ENCODE measurements at places on chromosomes 4 and X. TPM values are rescaled to one million over a fixed set of nuclear protein-coding genes. Genes with fewer than 3 reads are reported as not detected.

- no peak for DNase-seq
Observed at GRCh38 chr4:62399242-62399641, 1199.1 kb downstream of the ADGRL3 start.

DNA sequence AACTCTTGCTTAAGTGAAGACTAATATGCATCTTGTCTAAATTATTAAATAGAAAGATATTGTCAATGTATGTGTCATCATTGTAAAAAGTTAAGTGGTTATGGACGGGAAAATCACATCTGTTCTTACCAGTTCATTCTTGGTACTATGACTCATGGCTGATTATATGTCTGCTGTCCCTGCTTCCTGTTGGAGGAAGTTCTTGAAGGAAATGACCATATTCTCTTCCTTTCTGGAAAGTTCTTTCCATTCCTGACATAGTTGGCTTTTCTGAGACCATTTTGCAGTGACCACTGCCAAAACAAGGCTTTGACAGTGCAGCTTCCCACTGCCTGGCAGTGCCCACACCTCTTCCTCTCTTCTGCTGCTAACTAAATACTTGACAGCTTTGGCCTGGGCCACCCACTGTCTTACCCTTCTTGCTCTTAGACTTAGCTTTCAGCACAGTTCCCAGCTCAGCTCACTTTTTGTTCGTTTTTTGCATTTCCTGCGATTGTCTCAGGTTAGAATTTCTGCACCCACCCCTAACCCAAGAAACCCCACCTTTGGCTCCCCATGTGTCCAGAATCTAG is 13.2 kb upstream of the CLDN24 start:
- DNase-seq: no peak

- no peak for DNase-seq
Observed at GRCh38 chr4:171636606-171637005, 176.6 kb upstream of the GALNTL6 start.

DNA sequence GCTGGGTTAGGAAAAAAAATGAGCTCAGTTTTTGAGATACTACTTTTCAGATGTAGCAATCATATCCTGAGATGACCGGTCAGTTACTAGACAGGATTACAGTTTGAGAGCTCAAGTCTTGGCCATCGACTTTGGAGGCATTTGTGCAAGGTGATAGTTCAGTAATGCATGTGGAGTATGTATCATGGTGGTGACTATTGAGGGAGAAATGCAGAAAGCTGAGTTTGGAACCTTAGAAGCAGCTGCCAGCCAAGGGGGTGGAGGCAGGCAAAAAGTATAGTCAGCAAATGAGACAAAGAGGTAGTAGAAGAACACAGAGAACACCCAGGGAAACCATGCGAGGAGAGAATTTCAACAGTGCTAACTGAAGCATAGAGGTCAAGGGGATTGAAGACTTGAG is 48.7 kb upstream of the SLC4A4 start:
- DNase-seq: peak; percentile 98

DNA sequence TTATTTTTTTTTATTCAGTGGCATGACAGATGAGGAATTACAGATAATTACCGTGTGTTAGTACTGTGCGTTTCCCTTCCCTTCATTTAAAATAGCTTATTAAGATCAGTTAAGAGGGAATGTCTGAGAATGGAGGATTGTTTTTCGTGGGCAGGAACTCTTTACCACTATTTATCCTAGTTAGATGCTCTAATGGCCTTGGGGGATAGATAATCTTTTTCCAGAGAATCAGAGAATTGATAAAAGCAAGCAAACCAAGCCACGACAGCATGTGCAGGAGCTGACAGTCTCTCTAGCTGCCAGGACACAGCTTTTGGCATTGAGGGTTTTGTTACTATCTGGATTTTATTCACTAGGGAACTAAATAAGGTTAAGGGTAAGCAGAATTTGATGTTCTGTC is 128.7 kb downstream of the DCLK2 start:
- no peak for DNase-seq

DNA sequence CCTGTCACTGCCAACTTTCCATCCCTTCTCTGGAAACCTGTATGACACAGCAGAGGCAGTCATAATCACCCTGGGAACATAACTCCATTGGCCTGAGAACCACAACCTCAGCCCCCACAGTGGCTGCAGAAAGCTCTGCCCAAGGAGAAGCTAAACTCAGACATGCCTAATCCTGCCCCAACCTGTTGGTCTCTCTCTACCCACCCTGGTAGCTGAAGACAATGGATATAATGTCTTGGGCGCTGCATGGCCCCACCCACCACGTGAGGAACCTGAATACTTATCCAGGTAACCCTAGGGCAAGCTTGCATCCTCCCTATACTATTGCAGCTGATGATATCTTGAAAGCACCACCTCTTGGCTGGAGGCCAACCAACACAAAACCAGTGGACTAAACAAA is 225.2 kb downstream of the TEX13C start:
- no peak for DNase-seq

- DNase-seq: no peak
Observed at GRCh38 chr4:7939377-7940108, at the start of gene AFAP1. TSS of gene AFAP1 (minus strand) at chr4:7939861. CDS start at chr4:7872078, 67,783 bp downstream.

GRCh38 chr4:4524364-4524763 is 17.5 kb downstream of the STX18 start:
- no peak for DNase-seq

DNA sequence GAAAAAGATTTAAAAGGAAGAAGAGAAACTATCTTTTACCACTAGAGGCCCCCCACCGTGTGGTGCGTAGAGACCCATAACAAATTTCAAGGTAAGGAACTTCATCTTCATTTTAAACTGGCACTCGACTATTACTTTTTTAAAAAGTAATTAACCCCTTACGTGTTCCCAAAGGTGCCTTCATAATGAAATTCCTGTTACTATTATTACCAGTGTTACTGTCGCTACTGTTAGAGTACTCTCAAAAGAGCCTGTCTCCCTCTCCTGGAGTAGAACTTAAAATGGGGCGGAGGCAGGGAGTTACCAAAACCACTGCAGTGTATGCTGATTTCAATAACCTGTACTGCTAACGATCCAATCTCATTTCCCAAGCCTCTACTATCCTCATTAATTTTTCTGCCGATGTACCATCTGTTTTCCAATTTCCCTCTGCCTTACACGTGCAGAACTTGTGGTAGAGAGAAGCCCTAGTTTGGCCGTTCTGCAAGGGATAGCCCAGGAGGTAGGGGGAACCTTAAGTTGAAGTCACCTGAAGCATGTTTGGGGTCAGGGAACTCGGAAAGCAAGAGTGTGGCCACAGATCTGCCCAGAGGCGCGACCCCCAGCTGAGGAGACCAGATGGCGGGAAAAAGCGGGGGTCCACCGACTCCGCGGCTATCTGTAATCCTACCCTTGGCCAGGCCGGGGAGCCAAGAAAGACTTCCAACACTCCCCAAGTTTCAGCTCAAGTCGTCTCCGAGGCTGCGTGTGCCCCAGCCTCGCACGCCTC is 720 bp upstream of the STK26 start:
- no peak for DNase-seq

DNA sequence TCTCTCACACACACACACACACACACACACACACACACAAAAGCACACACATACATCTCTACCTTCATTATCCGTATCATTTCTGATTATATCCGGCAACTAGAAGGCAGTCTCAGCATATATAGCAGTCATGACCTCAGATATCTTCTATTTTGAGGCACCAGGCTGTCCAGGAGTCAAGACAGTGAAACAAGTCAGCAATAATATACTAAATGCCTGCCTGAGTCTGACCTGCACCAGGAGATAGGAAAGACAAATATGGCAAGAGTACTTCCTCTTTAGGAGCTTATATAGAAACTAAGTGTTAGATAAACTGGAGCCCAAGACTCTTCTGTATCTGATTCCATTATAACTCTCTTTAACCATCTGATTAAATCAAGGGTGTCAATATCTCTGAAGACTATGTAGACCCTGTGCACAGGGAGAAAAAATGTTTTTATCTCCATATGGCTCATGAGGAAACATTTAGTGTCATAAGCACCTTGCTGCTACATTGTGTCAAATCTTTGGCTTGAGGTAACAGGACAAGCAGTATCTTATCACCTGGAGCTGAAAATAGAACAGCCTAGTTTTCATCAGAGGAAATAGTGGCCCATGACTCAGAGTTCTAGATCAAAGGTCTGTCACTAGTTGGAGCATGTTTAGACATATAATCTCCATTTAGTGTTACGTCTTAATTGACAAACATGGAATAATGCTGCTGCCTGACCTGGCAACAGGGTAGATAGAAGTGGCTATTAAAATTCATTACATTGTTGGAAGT is 27.0 kb upstream of the FAM47B start:
- DNase-seq: no peak

SPIN4 gene
- total RNA-seq: 5.8 TPM

SLC16A2 gene
- 5.3 TPM for total RNA-seq

MAGEA11 gene
- total RNA-seq: not detected

- no peak for DNase-seq
Observed at GRCh38 chr4:55933611-55934010, 15.1 kb upstream of the CEP135 start.

SHOX gene
- not detected for total RNA-seq

GRCh38 chr4:41120297-41121217 is 93.8 kb downstream of the APBB2 start:
- DNase-seq: no peak

SPON2 gene
- total RNA-seq: 1.4 TPM

PLAC1 gene
- total RNA-seq: not detected

GUCY1A1 gene
- 3.7 TPM for total RNA-seq

ADAMTS3 gene
- total RNA-seq: 4.6 TPM

MED28 gene
- total RNA-seq: 6.9 TPM

- DNase-seq: no peak
Observed at GRCh38 chr4:149409555-149409962, 406.1 kb downstream of the IQCM start.

DNA sequence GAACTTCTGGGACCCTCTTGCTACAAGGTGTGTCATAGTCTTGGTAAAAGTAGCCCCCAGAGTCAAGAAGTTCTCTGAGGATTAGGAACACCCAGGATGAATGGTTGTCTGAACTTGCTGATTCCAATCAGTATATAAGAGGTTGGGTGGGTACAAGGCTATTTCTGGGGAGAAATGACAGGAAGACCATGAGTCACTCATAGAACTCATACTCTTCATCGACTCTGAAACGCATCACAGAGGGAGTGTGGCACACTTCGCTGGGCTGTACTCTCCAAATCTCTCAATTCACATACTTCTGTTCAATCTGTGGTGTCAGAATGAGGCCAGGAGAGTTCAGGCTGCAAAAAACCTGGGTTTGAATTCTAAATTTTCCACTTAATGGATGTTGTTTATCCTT is 193.2 kb upstream of the LEF1 start:
- DNase-seq: no peak

- DNase-seq: no peak
Observed at GRCh38 chr4:3677748-3678070, 88.5 kb upstream of the ADRA2C start.

NIPAL1 gene
- 3.9 TPM for total RNA-seq

- DNase-seq: no peak
Observed at GRCh38 chr4:108979759-108980158, 216.9 kb upstream of the ETNPPL start.

DNA sequence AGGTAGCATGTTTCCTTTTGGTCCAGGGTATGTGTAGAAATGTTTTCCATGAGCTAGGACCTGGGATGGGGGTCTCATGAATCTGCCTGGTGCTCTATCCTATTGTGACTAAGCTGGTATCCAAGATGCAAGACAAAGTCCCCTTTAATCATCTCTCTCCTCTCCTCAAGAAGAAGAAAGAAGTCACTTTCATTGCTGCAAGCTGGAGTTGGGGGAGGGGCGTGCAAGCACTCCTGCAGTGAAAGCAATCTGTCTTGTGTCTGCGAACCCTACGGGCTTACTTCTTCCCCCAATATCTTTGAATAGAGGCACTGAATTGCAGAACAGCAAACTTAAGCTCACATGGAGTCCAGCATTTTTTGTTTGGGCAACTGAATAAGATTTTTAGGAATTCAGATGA is 27.2 kb upstream of the GRPR start:
- no peak for DNase-seq

DNA sequence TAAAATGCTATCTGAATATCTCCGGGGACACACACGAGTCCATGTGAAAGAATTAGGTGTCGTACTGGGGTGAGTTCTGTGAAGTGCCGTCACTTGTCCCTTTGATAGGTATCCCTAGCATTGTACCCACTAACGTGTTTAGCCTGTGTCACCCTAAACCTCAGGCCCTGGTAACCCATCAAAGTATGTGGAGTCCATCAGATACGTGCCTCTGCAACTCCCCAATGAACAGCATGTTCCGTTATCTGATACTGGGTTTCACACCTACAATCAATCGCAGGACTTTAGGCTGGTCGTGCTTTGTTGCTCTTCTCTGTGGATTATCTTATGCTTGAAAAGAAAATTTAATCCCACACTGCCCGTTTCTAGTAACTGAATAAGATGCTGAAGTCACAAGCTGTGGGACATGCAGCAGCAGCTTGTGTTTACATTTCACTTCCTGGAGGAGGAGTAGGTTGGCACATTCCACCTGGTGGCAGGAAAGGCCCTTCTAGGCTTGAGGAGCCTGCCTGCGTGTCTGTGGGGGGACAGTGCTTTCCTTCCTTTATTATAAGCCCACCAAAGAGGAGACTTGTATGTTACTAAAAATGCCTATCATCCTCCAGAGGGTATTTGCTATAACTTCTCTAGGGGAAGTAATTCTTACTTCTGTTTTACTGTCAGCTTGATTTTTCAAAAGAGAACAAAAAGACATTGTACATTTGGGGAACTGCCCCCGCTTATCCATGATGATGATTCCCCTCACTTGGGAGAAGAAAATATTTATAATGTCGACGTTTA is 127.2 kb downstream of the FNIP2 start:
- DNase-seq: no peak

- DNase-seq: no peak
Observed at GRCh38 chr4:930827-931193, 1.3 kb downstream of the GAK start.

IQCM gene
- total RNA-seq: not detected

TMEM271 gene
- not detected for total RNA-seq

DNA sequence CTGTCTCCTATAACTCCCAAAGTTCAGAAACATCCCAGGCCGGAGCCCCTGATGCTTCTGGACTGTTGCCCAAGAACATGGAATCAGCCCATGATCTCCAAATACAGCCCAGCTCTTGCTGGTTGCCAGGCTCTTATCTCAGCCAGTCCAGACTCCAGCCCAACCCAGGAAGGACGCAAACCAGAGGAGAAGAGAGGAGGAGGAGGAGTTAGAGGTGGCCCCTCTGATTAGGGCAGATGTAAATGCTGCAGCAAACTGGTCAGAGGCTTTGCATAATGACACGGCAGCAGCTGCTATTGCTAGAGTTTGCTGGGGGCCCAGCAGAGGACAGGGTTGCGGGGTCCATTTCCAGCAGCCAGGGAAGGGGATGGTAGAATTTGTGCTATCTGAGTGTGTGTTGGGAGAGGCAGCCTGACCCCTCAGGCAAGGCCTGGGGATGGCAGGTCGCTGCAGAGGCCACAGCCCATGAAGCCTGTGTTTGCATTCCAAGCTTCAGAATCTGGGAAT is 4.2 kb upstream of the OTUD5 start:
- no peak for DNase-seq

SPATA4 gene
- total RNA-seq: not detected

- DNase-seq: no peak
Observed at GRCh38 chrX:153649178-153649914, 2.3 kb downstream of the DUSP9 start.

GRCh38 chrX:47060708-47061107 is 17.5 kb upstream of the RGN start:
- DNase-seq: no peak

TMEM47 gene
- total RNA-seq: 8.2 TPM

TRPC5OS gene
- not detected for total RNA-seq

- no peak for DNase-seq
Observed at GRCh38 chrX:49075347-49075746, 1.5 kb upstream of the PRAF2 start.

- no peak for DNase-seq
Observed at GRCh38 chr4:54513204-54513603, 144.6 kb upstream of the KIT start.

MEPE gene
- total RNA-seq: not detected

- no peak for DNase-seq
Observed at GRCh38 chrX:117910216-117910615, 206.4 kb downstream of the KLHL13 start.

All from epithelial cell of proximal tubule (primary cell).